Pulmonary artery endothelial cell (primary cell): ENCODE measurements at places on chromosomes 11 and 22.

DNA sequence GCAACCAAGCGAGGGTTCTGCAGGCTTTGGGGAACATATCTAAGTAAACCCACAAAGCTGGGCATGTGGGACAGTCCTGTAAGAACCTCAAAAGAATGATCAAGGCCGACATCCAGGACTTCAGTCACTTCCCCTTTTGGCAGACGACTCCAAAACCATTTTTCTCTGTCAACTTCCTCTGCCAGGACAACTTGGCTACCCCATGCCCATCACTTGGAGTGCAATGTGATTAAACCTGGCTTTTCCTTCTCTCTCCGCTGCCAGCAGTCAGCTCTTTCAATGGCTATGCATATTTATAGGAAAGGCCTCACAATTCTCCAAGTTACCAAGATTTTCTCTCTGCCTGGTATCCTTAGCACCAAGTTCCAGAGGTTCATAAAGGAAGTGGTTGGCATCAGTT is 78.9 kb downstream of the C11orf58 start:
- no peak for DNase-seq

- DNase-seq, result no peak
Observed at GRCh38 chr11:113615098-113615497, 91.0 kb downstream of the TMPRSS5 start.

DNA sequence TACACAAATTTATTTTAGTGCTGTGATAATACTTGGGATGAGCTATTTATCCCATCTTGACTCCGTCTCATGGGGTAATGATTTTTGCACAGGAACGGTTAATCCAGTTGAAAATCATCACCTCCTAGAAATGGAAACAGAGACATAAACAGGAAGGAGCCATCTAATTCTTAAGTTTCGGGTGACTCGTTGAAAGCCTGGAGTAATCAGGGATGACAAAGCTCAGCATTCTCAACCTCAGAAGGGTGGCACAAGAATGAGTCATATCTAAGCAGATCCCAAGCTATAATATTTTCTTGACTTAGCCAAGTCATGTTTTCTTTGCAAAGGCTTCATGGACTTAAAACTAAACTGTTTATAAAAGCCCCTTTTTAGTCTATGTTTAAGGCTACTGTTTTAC is 280.8 kb upstream of the CCDC90B start:
- DNase-seq, result no peak

DNA sequence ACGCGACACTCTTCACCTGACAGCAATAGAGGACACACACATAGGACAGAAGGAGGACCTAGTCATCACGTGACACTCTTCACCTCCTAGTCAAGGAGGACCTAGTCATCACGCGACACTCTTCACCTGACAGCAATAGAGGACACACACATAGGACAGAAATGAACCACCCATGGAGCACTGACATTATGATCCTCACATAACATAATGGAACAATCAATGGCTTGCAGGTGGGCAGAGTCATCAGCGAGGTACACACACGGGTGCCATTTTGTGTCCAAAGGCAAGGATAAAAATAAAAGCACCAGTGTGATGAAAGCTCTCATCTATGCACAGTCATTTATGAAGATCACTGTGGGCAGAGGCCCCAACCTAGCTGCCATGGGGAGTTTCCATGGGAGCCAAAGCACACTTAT is 354.7 kb downstream of the LARGE1 start:
- DNase-seq, result no peak

- no peak for DNase-seq
Observed at GRCh38 chr11:35825386-35825785, 118.5 kb upstream of the LDLRAD3 start.

DNA sequence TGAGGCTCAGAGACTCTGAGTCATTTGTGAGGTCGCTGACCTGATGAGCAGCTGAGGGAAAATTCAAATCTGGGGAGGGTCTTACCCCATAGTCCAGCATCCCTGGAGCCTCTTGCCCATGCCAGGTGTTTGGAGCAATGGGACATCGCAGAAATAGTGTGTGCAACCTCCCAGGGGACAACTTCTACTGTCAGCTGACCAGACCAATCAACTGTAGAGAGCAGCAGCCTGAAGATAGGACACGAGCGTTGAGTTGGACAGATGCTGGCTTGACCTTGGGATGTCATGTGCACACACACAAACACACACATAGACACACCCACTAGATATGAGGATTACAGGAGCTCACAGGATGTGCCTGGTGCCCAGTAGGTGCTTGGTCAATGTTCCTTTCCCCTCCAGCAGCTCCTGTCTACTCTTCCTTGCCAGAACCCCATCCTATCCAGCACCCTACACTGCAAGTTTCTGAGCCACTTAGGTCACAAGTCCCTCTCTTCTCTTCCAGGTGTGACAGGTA is 59.1 kb upstream of the MPEG1 start:
- DNase-seq, result no peak

GRCh38 chr11:70734911-70735310 is 336.6 kb downstream of the CTTN start:
- DNase-seq, result no peak

GRCh38 chr11:16925561-16926065 is 88.6 kb downstream of the PLEKHA7 start:
- no peak for DNase-seq

DNA sequence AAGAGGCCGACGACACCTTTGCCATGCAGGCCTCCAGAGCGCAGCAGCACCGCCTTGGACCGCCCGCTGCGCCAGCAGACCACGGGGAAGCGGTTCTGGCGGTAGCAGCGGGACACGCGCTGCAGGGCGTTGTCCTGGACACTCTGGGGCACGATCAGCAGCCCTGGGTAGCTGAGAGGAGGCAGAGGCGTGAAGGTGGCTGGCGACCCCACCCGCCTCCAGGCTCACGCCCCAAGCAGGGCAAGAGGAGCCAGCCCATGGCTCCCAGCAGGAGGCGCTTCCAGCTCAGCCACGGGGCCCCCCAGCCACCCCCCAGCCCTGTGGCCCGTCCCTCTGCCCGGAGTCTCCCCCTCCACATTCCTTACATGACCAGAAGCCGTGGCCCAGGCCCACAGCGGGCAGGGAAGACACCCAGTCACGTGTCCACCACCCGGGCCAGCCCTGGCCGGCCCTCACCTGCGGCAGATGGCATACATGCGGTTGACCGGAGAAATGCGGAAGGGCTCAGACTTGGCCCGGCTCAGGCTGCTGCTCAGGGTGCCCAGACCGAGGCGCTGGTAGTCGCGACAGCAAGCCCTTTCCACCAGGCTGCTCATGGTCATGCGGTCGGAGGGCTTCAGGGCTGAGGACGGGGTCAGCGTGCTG is 15.2 kb downstream of the SBF1 start:
- DNase-seq, result no peak

DNA sequence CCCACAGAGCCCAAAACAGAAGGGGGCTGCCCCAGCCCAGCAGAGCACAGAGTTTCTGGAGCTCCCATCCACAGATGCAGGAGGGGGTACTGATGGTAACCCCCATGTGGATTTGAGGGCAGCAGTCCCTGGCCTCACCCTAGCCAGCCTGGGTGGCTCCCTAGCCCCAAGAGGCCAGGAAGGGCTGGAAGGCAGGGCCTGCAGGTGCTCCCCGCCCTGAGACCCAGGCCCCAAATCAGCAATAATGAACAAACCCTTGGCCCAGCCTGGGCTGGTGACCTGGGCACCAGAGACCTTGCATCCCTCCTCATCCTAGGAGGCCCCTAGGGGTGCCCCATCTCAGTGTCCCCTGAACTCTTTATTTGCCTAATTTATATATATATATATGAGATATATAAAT is 61.6 kb downstream of the MORC2 start:
- no peak for DNase-seq

DNA sequence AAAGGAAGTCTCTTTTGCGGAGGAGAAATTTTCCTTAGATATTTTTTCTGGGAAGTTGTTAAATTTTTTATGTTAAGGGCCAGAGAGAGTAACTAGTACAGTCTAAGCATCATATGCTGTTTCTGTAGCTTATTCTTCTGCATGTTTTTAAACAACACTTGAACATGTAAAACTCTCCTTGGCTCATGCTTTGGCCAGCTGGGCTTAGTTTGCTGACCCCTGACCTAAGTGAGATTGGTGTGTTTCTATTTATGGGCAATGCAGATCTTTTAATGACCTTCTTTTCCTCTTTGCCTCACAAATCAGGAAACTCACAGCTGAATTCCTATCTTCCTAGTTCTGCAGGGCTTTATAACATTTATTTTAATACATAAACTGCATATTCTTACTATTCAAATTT is 942.5 kb downstream of the OPCML start:
- no peak for DNase-seq

- no peak for DNase-seq
Observed at GRCh38 chr22:45698094-45698493, 26.5 kb downstream of the ATXN10 start.

GRCh38 chr22:24427500-24428164 is at the start of gene ADORA2A:
Gene ADORA2A, plus strand, starts transcription at chr22:24427599. Its CDS starts 5,806 bp downstream, at chr22:24433405.
- DNase-seq, result no peak

DNA sequence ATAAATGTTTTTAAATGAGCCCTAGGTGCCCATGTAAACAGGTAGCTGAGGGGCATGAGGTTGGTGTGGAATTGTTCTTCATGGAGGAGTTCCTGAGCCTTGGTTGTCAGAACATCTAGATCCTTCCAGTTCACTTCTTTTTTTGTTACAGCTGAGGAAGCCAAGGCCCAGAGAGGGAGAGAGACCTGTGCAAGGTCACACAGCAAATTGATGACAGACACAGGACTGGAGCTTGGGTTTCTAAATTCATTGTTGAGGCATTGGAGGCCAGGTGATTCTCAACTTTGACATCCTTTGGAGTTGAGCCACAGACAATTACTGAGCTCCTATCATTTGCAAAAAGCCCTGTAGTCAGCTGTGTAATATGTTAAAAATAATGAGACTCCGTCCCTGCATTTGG is 73.1 kb upstream of the CRYBB3 start:
- no peak for DNase-seq

DNA sequence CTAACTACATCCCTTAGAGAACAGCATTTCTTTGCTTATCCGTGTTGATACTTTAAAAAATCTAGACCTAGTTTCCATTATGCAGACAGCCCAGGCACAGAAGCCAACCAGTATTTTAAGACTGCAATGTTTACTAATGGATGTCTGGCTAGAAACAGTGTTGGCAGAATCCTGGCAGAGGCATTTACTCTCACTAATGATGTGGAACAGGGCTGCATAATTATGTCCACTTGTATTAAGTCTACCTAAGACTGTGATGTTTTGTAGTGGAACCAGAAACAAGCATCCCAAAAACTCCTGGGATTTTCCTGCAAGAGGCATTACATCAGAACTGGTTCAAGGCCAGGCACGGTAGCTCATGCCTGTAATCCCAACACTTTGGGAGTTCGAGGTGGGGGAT is 50.2 kb upstream of the PICALM start:
- no peak for DNase-seq

DNA sequence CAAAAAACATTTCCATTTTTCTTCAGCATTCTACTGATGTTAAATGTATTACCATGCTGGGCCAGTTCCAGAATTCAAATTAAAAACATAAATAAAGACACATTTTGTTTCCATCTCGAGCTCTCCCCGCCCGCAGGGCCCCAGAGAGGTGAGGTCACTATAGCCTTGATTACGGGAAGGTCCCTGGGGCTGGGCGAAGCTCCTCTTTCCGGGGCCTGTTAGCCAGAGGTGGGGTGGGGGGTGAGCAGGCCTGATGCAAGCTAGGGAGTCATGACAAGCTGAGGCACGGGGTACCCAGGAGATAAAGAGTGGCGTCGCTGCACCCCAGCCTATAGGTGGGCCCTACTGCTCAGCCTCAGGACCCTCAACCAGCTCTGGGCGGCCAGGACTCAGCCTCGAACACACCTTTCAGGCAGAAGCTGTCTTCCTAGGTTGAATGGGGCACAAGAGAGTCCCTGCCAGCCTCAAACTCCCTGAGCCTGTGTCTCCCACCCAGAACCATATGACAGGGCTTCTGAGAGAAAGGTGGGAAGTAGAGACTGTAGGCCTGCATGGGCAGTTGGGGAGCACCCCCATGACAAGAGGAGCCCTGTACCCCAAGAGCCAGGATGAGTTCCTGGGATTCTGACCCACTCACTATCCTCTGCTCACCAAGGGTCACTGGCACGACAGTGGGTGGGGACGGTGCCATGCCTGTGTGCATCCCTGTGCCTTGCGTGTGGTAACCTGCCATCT is 34.8 kb downstream of the KCNQ1OT1 start:
- no peak for DNase-seq

DNA sequence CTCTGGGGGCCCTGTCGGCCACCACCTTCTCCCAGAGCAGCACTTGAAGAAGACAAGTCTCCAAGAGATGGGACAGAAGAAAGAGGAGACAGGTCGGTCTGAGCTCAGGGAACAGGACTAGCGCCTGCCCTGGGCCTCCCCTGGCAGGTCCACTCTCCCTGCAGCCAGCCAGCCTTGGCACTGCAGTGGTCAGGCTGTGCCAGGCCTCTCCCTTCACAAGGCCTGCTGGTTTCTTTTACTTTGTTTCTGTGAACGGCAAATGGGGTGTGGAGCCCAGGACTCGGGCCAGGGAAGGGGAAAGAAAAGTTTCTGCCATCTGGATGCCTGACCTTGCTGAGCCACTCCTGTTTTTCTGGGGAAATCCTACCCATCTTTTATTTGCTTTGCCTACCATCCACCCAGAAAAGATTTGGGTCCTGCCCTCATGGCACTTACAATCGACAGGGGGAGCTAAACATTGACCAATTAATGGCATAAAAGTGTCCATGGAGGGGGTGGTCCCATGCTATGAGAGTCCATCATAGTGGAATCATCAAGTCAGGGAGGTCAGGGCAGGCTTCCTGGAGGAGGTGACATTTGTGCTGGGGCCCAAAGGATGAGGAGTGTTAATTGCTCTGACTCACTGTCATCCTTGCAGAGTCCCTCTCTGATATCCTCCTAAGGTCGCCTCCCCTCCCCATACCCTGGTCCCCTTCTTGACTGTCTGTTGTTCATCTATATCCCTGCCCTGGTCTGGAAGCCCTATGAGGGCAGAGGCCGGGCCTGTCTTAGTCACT is 65.2 kb downstream of the NFAM1 start:
- no peak for DNase-seq

DNA sequence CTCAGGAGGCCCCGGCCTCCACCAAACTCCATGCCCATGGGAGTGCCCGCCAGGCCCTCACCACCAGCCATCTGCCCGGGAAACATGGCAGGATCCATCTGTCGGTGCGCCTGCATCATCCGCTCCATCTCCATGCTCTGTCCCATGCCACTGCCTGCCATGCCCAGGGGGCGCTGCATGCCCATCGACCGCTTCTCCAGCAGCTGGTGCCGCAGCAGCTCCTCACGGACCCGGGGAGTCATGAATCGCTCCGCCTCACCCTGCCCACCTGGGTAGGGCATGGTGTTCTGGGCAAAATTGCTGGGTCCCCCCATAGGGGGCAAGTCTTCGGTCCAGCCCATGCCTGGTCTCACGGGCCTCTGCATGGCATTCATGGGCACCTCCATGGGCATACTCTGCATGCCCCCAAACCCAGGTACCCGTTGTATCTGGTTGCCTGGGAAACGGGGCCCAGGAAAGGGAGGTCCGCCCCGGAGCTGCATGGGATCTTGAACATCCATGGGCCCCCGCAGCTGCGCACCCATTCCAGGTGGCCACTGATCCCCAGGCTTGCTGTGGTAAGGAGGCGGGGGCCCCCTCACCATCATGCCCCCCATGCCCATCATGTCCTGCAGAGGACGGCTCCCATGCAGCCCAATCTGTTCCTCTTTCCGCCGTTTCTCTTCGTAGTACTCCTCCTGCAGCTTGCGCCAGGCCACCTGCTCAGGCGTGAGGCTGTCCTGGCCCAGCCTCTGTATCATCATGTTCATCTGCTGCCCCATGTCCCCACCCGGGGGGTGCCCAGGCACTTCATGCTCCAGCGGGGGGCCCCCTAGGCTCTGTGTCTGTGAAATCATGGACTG is 18.0 kb downstream of the CXCR5 start:
- no peak for DNase-seq
